Right atrium auricular region (tissue), 2 donors: ENCODE measurements at places on chromosomes 2 and 18. TPM values are rescaled to one million over a fixed set of nuclear protein-coding genes. Genes with fewer than 3 reads are reported as not detected.

The LIMS3 gene
- 4.4 TPM for total RNA-seq

GRCh38 chr2:34734042-34734441 lies 1134.9 kb upstream of the FAM98A start:
- H3K4me3 ChIP-seq, result no peak overlapping the region
- no peaks in the 10 kb centered on the region for H3K4me1 ChIP-seq
- no peaks in the 10 kb centered on the region for H3K27me3 ChIP-seq
- DNase-seq, result no peak

DNA sequence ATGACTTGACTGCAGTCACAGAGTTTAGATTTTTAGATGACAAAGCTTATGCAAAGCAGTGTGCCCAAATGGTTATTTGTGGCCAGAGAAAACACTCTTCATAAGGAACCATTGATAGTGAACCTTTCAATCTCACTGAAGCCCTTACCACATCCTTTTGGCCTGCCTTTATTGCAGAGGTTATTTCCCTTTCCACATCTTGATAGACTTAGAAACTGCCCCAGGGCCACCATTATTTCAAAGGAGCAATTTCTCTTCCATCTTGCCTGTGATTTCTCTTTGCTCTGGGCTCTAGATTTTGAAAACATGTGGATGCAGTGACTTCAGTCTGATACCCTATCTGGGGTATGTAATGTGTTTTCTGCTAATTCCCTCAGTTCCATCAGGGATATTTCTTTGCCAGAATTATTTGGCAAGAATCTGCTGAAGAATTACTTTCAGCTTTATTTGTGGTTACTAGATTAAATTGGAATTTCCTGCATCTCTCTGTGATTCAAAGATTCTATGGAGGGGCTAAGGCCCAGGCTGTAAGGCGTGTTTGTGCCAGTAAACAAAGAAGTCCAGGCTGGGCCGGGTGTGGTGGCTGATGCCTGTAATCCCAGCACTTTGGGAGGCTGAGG lies 51.0 kb downstream of the MOGAT1 start:
- no peaks in the 10 kb centered on the region for H3K4me1 ChIP-seq
- H3K27me3 ChIP-seq, result no peaks in the 10 kb centered on the region
- no peak overlapping the region for H3K27ac ChIP-seq
- DNase-seq, result no peak
- H3K4me3 ChIP-seq, result no peak overlapping the region
- no peaks in the 10 kb centered on the region for H3K36me3 ChIP-seq

The EEF1B2 gene
- 254 TPM for total RNA-seq

DNA sequence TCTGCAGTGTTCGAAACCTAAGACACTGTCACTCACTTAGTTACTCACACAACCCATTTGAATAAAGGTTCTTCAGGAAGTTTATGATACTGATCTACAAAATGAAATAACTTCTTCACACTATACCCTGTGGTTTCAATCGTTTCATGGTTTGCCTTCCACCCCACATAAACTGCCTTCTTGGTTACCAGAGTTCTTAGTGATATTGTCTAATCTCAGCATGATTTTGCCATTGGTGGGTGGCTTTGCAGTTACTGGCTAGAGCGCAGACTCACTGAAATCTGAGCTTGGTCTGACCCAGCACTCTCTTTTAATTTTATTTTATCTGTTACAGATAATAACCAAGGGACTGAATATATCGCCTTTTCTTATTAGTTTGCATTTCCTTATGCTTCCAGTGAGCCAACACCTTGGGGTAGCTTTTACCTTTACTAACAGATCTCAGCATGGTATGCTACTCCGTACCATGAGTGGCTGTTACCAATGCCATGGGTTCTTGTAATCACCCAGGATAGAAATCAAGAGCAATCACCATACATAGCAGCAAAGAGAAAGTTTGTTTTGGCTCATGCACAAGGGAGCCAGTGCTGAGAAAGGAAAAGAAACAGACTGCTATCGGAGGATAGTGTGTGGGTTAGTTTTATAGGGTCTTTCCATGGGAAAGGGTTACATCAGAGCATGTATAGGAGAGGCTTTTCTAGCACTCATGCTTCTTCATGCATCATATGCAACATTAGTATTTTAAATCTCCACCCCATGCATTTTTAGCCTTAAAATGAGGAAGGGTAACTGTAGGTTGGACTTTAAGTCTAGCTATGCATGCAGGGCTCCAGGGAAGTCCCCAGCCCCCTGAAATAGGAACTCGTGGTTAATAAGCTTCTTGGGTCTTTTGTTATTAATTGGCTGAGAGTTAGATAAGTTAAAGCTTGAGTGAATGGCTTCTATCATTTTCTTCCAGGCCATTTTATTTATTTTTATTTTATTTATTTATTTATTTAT lies 33.3 kb downstream of the ANXA4 start:
- H3K36me3 ChIP-seq, result no peaks in the 10 kb centered on the region
- H3K27me3 ChIP-seq, result no peaks in the 10 kb centered on the region
- no peaks in the 10 kb centered on the region for H3K4me1 ChIP-seq

The LINC00305 gene
- not detected for total RNA-seq

DNA sequence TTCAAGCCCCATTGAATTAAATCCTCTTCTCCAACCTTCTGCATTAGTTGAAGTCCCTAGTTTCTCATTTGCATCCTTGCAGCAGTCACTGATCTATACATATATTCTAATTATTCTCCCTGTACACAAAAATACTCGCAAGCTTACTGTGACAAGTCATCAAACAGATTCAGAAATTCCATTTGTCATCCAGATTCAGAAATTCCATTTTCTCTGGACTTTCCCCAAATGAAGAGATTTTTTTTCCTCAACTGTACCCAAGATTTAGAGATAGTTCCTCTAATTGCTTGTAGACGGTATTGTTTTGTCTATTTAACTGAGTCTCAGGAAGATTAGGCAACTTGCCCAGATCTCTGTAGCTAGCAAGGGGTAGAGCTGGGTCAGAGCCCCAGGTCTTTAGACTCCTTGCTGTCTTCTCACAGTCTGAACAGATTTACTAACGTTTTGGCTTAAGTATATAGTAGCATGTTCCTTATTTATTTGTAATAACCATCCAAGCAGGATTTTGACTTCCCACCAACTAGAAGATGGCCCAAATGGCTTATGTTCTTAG lies 34.2 kb downstream of the RAB12 start:
- H3K4me3 ChIP-seq, result no peak overlapping the region
- DNase-seq, result no peak
- H3K36me3 ChIP-seq, result peaks cover 22% of the 10 kb centered on the region
- H3K4me1 ChIP-seq, result no peaks in the 10 kb centered on the region
- H3K27me3 ChIP-seq, result no peaks in the 10 kb centered on the region

The MPP4 gene
- 0.35 TPM for total RNA-seq

- no peak for DNase-seq
- H3K27ac ChIP-seq, result no peak overlapping the region
- H3K4me3 ChIP-seq, result no peak overlapping the region
- H3K36me3 ChIP-seq, result no peaks in the 10 kb centered on the region
- no peaks in the 10 kb centered on the region for H3K4me1 ChIP-seq
Observed at GRCh38 chr2:75123876-75124275, 75.4 kb downstream of the TACR1 start.

The VWC2L gene
- not detected for total RNA-seq

The PLEKHH2 gene
- total RNA-seq, result 4.8 TPM

The FEV gene
- not detected for total RNA-seq

DNA sequence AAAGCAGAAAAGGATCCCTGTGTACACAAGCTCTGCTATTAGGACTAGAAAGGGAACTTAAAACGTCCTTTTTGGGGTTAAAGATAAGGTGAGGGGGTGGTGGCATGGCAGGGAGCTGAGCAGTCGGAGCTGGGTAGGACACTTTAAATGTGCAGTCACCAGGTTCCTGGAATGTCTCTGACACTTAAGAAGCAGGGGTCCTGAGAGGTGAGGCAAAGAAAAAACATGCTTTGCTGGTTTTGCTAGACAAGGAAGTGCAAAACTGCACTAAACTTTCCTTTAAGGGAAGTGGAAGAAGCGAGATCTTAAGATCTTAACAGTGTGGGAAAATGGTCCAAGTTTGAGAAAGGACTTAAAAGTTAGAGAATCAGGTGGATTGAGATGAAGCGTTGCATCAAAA lies 99.5 kb upstream of the MAP3K20 start:
- H3K27ac ChIP-seq, result no peak overlapping the region
- no peak overlapping the region for H3K4me3 ChIP-seq
- H3K27me3 ChIP-seq, result no peaks in the 10 kb centered on the region
- H3K36me3 ChIP-seq, result no peaks in the 10 kb centered on the region
- no peaks in the 10 kb centered on the region for H3K4me1 ChIP-seq
- no peak for DNase-seq

DNA sequence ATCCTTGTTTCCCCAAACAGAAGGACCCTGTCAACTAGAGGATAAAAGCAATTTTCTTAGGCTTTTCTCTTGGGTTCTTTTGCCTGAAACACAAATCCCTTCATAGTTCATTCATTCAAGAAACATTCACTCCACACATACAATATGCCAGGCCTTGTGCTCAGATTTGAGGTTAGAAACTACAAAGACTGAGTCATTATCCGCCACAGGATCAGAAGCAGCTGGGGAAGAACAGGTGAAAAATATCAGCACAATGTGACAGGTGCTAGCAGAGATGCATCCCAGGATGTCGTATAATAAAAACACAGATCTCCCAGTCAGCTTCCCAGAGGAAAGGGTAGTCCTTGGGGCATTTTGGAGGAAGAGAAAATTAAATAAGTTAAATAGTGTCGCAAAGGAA lies 172.4 kb downstream of the LRATD1 start:
- no peak for DNase-seq
- no peak overlapping the region for H3K27ac ChIP-seq
- no peaks in the 10 kb centered on the region for H3K4me1 ChIP-seq
- H3K27me3 ChIP-seq, result no peaks in the 10 kb centered on the region
- no peaks in the 10 kb centered on the region for H3K36me3 ChIP-seq

DNA sequence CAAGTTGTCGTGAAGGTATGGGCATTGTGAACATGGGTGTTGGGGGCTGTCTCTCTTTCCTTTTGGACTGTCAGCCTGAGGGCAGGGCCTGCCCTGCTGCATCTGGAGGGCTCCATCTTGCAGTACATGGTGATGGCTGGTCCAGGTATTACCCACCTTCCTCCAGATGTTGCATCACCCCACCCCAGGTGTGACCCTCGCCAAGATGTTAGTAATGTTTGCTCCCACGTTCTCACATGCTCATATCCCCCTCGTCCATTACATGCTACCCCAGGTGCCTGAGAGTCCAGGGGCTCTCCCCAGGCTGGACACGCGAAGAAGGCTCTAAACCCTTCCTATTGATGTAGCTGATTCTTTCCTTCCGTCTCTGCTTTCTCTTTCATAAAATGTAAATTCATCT lies 13.9 kb downstream of the ZAP70 start:
- H3K4me1 ChIP-seq, result no peaks in the 10 kb centered on the region
- H3K4me3 ChIP-seq, result no peak overlapping the region
- H3K27ac ChIP-seq, result no peak overlapping the region
- H3K27me3 ChIP-seq, result no peaks in the 10 kb centered on the region

DNA sequence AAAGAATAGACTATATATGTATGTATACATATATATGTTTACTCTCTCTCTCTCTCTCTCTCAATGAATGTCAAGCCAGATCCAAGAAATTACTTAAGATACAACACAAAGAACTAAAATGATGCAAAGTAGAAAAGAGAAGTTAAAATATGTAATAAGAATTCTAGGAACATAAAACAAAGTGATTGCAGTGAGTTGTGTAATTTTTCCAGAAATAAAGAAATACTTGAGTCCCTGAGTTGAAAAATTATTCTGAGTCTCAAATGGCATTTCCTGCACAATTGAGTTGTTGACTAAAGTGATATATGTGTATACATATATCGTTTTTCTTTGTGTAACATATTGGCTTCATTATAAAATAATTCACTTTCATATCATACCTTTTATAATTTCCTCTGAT lies 262.4 kb downstream of the INSIG2 start:
- H3K4me3 ChIP-seq, result no peak overlapping the region
- H3K4me1 ChIP-seq, result no peaks in the 10 kb centered on the region
- no peaks in the 10 kb centered on the region for H3K36me3 ChIP-seq
- H3K27ac ChIP-seq, result no peak overlapping the region
- no peak for DNase-seq

GRCh38 chr2:94982675-94983074 lies 42.8 kb upstream of the MAL start:
- H3K4me1 ChIP-seq, result no peaks in the 10 kb centered on the region
- H3K4me3 ChIP-seq, result no peak overlapping the region
- DNase-seq, result peak; percentile 48
- H3K36me3 ChIP-seq, result no peaks in the 10 kb centered on the region
- H3K27me3 ChIP-seq, result no peaks in the 10 kb centered on the region
- no peak overlapping the region for H3K27ac ChIP-seq

The UCN gene
- 2.6 TPM for total RNA-seq

- no peak overlapping the region for H3K4me3 ChIP-seq
- DNase-seq, result no peak
- H3K27me3 ChIP-seq, result no peaks in the 10 kb centered on the region
Observed at GRCh38 chr2:20852139-20852538, 29.2 kb upstream of the LDAH start.

The SCN2A gene
- 1.0 TPM for total RNA-seq

The LCT gene
- total RNA-seq, result not detected

The PROC gene
- not detected for total RNA-seq

The PSMA8 gene
- total RNA-seq, result not detected

The MARCHF4 gene
- not detected for total RNA-seq

GRCh38 chr2:202945-203344 lies 60.9 kb downstream of the SH3YL1 start:
- no peaks in the 10 kb centered on the region for H3K4me1 ChIP-seq
- H3K4me3 ChIP-seq, result no peak overlapping the region
- H3K27me3 ChIP-seq, result no peaks in the 10 kb centered on the region
- no peak overlapping the region for H3K27ac ChIP-seq

DNA sequence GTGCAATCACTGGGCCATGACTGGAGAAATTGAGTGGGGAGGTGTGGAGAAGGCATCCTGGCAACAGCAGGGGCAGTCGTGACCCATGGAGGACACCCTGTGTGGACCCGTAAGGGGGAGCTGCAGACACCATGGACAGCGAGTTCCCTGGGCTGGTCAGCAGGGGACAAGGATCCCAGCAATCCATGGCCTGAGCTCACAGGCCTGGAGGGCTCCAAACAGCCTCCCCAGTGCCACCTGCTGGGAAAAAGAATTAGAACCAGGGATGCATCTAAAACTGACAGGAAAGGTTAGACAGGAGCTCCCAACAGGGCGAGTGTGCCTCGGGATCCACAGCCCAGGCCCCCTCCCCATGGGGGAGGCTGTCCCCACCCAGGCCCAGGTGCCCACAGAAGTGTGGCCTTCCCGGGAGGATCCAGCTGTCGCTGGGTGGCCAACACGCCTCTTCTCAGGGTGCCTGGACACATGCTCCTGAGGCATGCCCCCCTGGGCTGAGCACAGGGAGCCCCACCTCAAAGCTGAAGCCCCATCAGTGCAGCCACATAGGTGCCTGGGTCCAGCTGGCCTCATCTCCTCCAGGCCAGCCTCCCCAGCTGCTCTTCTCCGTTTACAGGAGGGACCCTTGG lies 20.5 kb upstream of the KIF1A start:
- DNase-seq, result no peak
- H3K27ac ChIP-seq, result no peak overlapping the region
- no peak overlapping the region for H3K4me3 ChIP-seq
- H3K36me3 ChIP-seq, result no peaks in the 10 kb centered on the region

DNA sequence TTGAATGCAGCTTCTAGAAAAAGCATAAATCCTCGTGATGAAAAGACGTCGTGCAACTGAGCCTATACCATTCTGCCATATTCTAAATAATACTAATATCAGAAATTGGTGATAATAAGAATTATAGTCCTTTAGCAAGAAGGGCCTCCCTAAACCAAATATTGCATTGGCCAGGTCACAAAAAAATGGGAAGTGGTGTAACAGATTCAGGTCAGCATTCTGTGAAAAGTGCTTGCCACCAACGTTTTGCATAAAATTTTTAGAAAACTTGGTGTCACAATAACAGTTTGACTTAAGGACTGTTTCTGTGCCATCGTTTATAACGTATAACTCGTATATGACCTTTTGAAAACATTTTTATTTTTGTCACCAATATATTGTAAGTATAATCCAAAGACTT lies 603.6 kb downstream of the CPS1 start:
- H3K4me1 ChIP-seq, result no peaks in the 10 kb centered on the region
- no peak overlapping the region for H3K4me3 ChIP-seq
- no peaks in the 10 kb centered on the region for H3K27me3 ChIP-seq
- H3K27ac ChIP-seq, result no peak overlapping the region
- DNase-seq, result no peak
- no peaks in the 10 kb centered on the region for H3K36me3 ChIP-seq
